Stimulated activated naive B cell treated with anti-CD40 and anti-IgM and Interleukin-4, amounts not matched to agents 10 μg/mL and 1 μg/mL and 100 μg/mL, for 72 hours (primary cell): ENCODE measurements at places on chromosomes 1 and 21.
A peak's percentile ranks its signal among the peaks of the same experiment; 100 is the strongest.

GRCh38 chr1:187275985-187276575 lies 447.3 kb downstream of the PLA2G4A start:
- no peak overlapping the region for H3K27ac ChIP-seq
- no peaks in the 10 kb centered on the region for H3K27me3 ChIP-seq
- no peak overlapping the region for H3K4me3 ChIP-seq
- DNase-seq = no peak
- H3K36me3 ChIP-seq = no peaks in the 10 kb centered on the region
- H3K4me1 ChIP-seq = no peaks in the 10 kb centered on the region

DNA sequence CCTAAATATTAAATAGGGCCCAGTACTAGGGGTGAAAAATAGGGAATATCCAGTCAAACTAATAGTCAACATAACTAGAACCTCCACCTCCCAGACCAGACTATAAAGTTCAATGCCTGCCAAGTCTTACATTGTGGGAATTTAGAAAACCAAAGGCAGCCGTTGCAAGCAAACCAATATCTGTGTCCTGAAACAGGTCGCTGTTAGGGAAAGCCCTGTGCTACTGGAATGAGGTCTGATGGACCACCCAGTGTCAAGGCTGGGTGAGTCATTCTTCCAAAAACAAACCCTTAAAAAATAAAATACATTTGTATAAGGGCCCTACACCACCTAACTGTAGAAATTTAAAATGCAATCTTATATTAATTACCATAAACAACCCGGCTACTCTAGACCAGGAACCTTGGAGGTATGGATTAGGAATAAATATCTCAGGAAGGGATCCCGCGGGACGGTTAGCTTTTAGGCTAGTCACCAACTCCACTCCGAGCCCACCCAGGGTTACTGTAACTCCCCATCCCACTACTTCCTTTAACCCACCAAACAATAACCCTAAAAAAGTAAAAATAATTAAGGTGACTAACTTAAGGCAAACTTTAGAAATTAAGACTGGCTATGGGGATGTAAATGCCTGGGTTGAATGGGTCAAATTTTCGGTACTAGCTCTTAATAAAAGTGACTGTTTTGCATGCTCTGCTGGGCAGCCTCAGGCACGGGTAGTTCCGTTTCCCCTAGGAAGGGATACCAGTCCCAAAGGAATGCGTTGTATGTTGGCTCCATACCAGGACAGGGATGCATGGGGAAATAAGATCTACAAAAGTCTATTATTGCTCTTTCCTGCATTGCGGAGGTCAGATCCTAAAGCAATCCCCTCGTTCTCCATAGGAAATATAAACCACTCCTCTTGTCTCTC lies 65.4 kb upstream of the TLR5 start:
- no peak overlapping the region for H3K4me3 ChIP-seq
- H3K4me1 ChIP-seq = no peaks in the 10 kb centered on the region
- no peak overlapping the region for H3K27ac ChIP-seq
- no peaks in the 10 kb centered on the region for H3K36me3 ChIP-seq
- H3K27me3 ChIP-seq = peaks cover 42% of the 10 kb centered on the region

DNA sequence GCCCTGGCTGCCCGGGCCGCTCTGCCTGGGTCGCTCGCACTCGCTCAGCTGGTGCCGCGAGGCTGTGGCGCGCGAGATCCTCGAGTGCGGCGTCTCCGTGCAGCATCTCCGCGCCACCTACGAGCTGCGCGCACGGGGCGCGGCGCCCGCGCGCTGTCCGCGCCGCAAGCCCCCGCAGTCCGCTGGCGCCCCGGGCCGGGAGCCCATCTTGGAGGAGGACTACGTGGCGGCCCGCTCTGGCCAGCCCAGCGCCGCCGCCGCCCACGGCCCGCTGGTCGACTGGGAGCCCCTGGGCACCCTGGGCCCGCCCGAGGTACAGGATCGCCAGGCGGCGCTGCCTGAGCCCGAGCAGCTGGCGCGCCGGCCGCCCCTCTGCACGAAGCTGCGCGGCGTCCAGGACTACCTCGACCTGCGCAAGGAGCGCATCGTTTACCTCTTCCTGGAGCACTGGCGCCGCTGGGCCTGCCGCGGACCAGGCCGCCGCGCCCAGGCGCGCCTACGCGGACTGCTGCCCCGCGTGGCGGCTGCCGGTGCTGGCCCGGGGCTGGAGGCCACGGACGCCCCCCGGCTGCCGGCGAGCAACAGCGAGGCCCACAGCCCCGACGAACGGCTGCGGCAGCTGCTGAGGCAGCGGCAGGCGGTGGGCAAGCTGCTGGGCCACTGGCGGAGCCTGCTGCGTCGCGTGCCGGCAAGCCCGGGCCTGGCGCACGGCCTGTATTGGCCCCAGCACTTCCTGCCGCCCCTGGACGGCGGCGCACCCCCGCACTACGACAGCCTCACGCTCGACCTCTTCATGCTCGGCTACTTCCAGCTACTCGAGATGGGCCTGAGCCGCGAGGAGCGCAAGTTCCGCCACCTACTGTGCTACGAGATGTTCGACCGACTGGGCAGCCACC lies 10.9 kb downstream of the TNFRSF25 start:
- H3K27me3 ChIP-seq = peaks cover 57% of the 10 kb centered on the region
- no peak overlapping the region for H3K27ac ChIP-seq
- no peak for DNase-seq
- peaks cover 11% of the 10 kb centered on the region for H3K4me1 ChIP-seq

DNA sequence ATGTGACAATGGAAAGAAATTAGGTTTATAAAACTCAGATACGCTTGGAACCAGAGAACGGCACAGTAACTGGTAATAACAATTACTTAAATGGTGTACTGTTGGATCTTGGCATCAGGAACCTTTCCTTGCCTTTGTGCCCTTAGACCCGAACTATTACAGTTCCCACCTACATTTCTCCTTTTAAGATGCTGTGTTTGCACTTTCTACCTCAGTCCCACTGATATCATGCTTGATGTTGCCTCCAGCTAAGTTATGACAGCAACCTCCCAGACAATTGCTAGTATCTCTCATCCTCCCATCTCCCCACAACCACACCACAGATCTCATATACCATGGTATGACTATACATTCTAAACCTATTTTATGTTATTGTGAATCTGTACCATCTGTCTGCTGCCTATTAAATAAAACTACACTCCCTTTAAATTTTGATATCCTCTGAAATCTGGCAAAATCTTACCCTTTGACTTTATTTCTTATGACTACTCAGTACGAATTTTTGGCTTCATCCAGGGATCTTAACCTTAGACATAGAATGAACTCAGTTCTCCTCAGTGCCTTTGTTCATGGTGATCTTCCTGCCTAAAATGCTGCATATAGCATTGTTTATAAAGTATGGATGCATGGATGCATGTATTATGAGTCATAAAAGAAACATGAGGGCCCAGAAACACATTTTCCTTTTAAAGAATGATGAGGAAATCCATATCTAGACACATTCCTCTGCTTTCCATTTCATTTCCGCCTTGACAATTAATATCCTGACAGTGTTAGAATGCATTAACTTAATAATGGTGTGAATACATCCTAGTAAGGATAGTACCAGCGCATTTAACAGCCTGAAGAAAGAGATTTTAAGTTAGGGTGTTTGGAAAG lies 64.1 kb downstream of the LRRC8D start:
- H3K4me3 ChIP-seq = no peak overlapping the region
- peaks cover 13% of the 10 kb centered on the region for H3K4me1 ChIP-seq
- H3K36me3 ChIP-seq = peaks cover 36% of the 10 kb centered on the region

- H3K4me1 ChIP-seq = peaks cover 7% of the 10 kb centered on the region
- H3K36me3 ChIP-seq = peaks cover 36% of the 10 kb centered on the region
- H3K27me3 ChIP-seq = no peaks in the 10 kb centered on the region
- no peak for DNase-seq
Measured at GRCh38 chr1:88784551-88784950, 100.5 kb downstream of the PKN2 start.

- no peaks in the 10 kb centered on the region for H3K27me3 ChIP-seq
- no peak for DNase-seq
- no peaks in the 10 kb centered on the region for H3K4me1 ChIP-seq
- peaks cover 6% of the 10 kb centered on the region for H3K36me3 ChIP-seq
Measured at GRCh38 chr21:29133796-29134195, 3.4 kb downstream of the MAP3K7CL start.

DNA sequence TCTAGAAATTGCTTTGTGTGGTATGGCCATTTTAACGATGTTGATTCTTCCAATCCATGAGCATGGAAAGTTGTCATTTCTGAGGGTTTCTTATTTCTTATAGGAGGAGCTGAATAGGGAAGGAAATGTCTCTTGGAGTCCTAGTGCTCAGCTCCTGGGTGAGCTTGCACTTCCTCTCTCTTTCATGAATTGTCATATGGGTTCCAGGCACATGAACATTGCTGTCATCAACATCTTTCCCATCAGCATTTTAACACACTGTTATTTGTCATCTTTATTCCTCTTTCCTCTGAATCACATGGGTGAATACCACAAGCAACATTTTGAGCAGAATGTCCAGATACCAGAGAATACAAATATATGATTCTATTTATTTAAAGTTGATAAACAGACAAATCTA lies 23.4 kb downstream of the SLAMF6 start:
- peaks cover 86% of the 10 kb centered on the region for H3K4me1 ChIP-seq
- peak overlapping the region; percentile 83 for H3K27ac ChIP-seq
- DNase-seq = no peak
- no peaks in the 10 kb centered on the region for H3K27me3 ChIP-seq

- peaks cover 8% of the 10 kb centered on the region for H3K27me3 ChIP-seq
- no peak overlapping the region for H3K27ac ChIP-seq
- H3K4me1 ChIP-seq = no peaks in the 10 kb centered on the region
- no peak overlapping the region for H3K4me3 ChIP-seq
- peaks cover 2% of the 10 kb centered on the region for H3K36me3 ChIP-seq
Measured at GRCh38 chr1:233638513-233638912, 24.6 kb downstream of the KCNK1 start.

DNA sequence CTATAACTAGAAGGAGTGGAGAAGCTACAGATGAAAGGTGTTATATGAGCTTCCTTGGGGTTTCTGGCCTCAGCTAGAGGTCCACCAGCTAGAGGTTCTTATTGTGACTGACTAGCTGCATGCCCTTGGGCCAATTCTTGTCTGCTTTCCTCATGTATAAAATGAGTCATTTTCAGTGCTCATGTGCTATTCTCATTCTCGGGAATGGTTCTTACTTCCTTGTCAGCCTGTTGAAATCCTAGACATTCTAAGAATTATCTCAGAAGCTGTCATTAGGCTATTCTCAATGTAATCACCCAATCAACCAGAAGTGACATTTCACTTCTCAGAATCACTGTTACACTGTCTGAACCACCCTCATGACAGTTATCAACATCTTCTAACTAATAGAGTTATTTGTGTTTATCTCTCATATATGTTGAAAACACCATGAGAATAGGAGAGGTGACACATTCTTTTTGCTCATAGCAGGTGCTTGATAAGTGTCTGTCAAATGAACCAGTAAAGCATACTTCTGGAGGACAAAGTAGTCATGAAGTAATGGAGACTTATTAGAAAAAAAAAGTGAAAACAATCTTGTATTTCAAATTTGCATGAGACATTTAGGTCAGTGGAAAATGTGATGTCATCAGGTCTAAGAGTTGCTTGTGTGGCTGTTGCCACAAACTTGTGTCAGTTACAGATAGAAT lies 122.8 kb upstream of the IVNS1ABP start:
- no peaks in the 10 kb centered on the region for H3K27me3 ChIP-seq
- H3K4me1 ChIP-seq = no peaks in the 10 kb centered on the region
- DNase-seq = no peak
- H3K27ac ChIP-seq = no peak overlapping the region

- H3K27ac ChIP-seq = peak overlapping the region; percentile 94
- H3K27me3 ChIP-seq = no peaks in the 10 kb centered on the region
- DNase-seq = no peak
- H3K4me3 ChIP-seq = peak overlapping the region; percentile 57
- H3K4me1 ChIP-seq = peaks cover 34% of the 10 kb centered on the region
Measured at GRCh38 chr1:92538048-92538412, 51.3 kb upstream of the GFI1 start.

DNA sequence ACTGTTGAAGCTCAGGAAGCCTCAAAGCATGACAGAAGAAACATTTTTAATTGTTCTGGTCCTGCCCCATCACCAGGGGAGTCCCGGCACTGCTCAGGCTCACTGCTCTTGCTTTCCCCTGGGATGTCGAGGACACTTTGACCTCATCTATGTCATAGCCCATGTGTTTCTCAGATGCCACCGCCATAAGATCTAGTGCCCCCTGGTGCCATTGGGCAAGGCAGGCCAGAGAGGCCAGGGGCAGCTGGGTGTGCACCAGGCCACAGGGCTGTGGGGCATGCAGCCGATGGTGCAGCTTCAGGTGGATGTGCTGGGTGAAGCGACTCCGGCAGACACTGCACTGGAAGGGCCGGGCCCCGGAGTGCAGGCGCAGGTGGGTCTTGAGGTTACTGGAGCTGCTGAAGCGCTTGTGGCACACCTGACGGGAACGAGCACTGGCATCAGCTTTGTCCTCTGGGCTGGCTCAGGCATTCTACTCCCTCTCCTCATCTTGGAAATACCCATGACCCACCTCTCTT lies 7.7 kb upstream of the CRYBG2 start:
- H3K4me3 ChIP-seq = no peak overlapping the region
- peak overlapping the region; percentile 72 for H3K27ac ChIP-seq
- DNase-seq = peak; percentile 21
- H3K27me3 ChIP-seq = peaks cover 52% of the 10 kb centered on the region
- H3K36me3 ChIP-seq = no peaks in the 10 kb centered on the region

- H3K27ac ChIP-seq = no peak overlapping the region
- no peak overlapping the region for H3K4me3 ChIP-seq
- peaks cover under 1% of the 10 kb centered on the region for H3K4me1 ChIP-seq
- H3K36me3 ChIP-seq = no peaks in the 10 kb centered on the region
- no peak for DNase-seq
- H3K27me3 ChIP-seq = no peaks in the 10 kb centered on the region
Measured at GRCh38 chr1:31861346-31861745, 45.5 kb upstream of the SPOCD1 start.

GRCh38 chr1:53176452-53177208 lies 20.0 kb upstream of the CPT2 start:
- no peak overlapping the region for H3K27ac ChIP-seq
- peaks cover 62% of the 10 kb centered on the region for H3K27me3 ChIP-seq
- no peak for DNase-seq
- H3K4me1 ChIP-seq = peaks cover 8% of the 10 kb centered on the region

GRCh38 chr1:30779294-30780071 lies 21.9 kb upstream of the LAPTM5 start:
- no peaks in the 10 kb centered on the region for H3K27me3 ChIP-seq
- H3K4me3 ChIP-seq = peak overlapping the region; percentile 14
- peak; percentile 85 for DNase-seq

DNA sequence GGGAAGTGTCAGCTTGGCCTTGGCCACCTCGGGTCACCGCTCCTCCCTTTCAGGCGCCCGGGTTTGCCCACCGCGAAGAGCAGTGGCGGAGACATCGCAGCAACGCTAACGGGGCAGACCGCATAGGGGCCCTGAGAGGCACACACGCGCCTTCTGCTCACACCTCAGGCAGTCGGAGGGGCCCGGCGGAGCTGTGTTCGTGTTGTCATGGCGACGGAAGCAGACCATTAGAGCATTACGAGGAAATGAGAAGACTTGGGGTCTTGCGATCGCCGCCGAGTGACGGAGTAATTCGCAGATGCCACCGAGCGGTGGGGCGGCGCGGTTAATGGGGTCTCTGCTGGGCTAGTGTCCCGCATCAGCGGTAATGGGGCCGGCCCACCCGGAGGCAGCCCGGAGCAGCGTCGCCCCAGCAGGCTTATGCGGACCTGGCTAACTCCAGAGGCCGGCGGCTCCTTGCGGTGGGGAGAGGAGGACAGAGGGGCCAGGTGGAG lies 144.1 kb downstream of the TNR start:
- peak overlapping the region; percentile 86 for H3K27ac ChIP-seq
- DNase-seq = peak; percentile 54
- H3K4me1 ChIP-seq = peaks cover 36% of the 10 kb centered on the region

GRCh38 chr1:9985001-9985400 lies 12.0 kb upstream of the RBP7 start:
- H3K27ac ChIP-seq = no peak overlapping the region
- H3K27me3 ChIP-seq = no peaks in the 10 kb centered on the region
- H3K4me1 ChIP-seq = no peaks in the 10 kb centered on the region
- H3K4me3 ChIP-seq = no peak overlapping the region
- DNase-seq = no peak
